Activated CD4-positive, alpha-beta memory T cell treated with anti-CD3 and anti-CD28 coated beads for 36 hours (primary cell): ENCODE measurements at places on chromosomes 1 and 21.

DNA sequence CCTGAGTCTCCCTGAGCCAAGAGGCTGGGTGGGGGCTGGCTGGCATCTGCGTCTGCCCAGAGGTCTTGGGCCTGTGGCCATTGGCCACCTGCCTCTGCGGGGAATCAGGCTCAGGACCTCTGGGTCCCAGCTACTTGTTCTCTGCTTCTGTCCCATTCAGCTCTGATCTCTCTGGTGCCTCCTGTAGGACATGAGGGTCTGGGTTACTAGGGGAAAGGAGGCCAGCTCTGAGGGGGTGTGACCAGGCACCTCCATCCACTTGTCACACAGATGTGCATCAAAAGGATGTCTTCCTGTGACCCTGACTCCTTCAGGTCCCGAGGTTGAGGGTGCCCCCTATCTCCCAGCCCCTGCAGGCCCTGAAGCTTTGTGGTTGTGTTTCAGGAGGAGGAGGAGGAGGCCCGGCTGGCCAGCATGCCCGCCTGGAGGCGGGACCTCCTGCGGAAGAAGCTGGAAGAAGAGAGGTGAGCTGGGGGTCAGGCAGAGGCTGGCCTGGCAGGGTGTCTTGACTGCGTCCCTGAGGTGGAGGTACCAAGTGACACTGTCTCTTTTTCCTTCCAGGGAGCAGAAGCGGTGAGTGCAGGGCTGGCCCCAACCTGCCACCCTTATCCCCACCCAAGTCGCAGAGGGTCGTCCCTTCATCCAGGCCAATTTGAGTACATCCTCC lies 9.0 kb downstream of the TNFRSF25 start:
- no peak for DNase-seq

DNA sequence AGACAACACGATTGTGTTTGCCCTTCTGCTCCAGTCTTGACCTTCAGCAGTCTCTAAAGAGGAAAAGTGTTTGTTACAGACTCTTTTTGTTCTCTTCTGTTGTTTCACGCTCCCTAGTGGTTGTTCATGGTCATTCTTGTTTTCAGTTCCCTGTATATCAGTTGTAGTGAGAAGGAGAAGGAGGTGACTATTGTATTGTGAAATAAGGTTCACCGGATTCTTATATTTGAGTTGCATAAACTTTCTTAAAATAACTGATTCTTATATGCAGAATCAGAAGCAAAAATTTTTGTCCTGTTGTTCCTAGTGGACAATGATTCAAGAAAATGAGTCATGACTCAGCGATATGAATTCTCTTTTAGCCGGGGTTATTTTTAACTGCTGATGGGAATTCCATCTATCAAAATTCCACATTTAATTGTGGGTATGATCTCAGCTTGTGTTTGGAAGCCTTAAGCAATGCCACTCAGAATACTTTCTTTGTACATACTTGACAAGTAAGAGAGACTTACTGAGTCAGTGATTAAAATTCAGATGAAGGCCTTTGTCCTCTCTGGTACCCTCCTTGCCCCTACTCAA lies 152.2 kb downstream of the CLEC20A start:
- DNase-seq, result no peak

- DNase-seq, result no peak
Measured at GRCh38 chr1:179105393-179105792, 23.5 kb downstream of the TOR3A start.

- no peak for DNase-seq
Measured at GRCh38 chr1:156667610-156667967, 9.6 kb downstream of the NES start.

DNA sequence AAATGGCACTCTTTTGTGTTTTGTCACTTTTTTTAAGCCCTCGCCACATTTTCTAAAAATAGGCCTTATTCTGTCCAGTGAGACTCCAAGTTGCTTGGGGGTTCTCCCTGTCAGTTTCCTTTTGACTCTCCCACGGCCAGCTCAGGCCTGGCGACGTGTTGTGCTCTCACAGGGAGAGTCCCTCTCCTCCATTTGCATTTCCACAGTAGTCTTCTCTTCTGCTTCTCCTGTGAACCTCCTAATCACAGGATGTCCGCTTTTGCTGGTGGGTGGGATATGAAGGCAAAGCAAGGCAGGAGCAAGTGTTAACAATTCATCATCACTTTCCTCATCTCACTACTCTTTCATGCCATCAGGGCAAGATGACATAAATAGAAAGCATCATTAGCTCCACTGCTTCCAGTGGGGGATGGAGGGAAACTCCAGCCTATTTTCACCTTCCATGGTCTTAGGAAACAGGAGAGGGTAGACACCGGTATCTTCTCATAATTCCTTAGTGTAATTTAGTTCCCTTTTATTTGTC lies 99.8 kb downstream of the INTS7 start:
- DNase-seq, result peak; percentile 88

- DNase-seq, result no peak
Measured at GRCh38 chr1:151998611-151999362, 5.1 kb upstream of the S100A10 start.

- DNase-seq, result no peak
Measured at GRCh38 chr1:113804421-113805255, 7.6 kb downstream of the RSBN1 start.

DNA sequence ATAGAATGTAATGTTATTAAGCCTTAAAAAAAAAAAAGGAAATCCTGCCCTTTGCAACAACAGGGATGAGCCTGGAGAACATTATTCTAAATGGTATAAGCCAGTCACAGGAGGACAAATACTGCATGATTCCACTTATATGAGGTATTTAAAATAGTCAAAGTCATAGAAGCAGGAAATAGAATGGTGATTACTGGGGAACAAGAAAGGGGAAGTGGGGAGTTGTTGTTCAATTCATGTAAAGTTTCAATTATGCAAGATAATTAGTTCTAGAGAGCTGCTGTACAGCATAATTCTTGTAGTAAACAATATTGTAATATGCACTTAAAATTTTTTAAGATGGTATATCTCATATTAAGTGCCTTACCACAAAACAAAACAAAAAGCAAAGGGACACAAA lies 13.2 kb downstream of the FCER1A start:
- no peak for DNase-seq

- DNase-seq, result no peak
Measured at GRCh38 chr1:101360506-101360905, 123.7 kb downstream of the S1PR1 start.

- DNase-seq, result no peak
Measured at GRCh38 chr1:202207292-202207691, 13.7 kb downstream of the LGR6 start.

DNA sequence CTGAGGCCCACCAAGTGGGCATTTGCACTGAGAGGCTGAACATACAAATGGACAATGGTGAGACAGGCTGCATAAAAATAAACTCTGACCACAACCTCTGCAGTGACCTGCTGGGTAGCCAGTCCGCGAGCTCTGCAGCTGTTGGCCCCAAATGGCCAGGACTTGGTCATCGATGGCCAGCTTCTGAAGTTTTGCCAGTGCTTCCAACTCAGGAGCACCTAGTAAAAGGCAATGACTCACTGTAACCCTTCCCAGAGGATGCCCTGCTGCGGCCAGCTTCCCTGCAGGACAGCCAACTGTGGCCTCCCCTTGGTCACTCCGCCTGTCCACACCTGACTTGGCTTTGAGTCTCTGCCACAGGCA lies 185.4 kb downstream of the DYRK1A start:
- DNase-seq, result no peak

DNA sequence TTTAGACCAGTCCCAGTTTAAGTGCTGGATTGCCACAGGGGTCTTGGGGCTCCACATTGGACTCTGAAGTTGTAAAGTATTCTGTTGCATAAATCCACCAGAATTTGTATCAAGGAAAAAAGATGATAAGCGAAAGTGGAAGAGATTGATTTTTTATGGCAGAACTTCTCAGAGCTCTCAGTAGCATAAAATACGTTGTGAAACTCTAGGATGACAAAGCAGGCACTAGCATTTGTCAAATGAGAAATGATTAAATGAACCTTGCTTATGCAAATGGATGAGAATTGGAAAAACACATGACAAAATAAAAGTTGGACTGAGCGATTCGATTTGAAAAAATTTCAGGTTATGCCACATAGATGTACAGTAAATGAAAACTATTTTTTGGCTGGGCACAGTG lies 253.8 kb upstream of the RAB4A start:
- DNase-seq, result no peak
